ENCODE measurements at places on chromosomes 6 and 20. TPM values are rescaled to one million over a fixed set of nuclear protein-coding genes. Genes with fewer than 3 reads are reported as not detected.

DNA sequence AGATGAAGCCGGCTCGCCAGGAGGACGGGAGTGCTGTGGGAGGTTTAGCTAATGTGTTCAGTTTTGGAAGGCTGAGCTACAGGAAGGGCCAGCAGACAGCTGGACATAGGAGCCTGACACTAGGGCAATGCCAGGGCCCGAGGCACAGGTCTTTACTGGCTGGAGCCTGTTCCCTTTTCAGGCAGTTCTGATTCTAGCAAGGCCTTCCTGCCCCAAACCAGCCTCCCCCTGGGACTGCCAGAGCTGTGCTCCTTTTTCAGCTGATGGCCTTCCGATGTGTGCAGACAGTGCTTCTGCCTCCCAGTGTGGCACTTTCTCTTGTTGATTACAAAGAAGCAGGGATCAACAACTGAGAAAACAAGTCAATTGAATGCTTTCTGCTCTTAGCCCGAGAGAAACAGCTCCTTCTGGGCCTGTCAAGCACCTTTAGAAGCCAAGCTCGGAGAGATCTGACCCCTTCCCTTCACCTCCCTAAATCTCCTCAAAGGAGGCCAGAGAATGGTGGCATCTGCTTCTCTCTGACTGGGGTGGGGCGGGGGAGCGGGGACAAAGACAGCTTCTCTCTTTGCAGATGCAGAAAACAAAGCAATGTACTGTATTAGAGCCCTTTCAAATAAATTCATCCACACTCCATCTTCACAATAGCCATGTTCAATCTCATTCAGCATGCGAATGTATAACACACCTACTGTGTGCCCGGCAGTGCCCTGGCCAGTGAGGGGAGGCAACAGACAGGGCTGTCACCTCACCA lies 63.2 kb downstream of the RAB44 start:
- H3K4me3 ChIP-seq, result no peak overlapping the region
- no peaks in the 10 kb centered on the region for H3K27me3 ChIP-seq
- peaks cover 5% of the 10 kb centered on the region for H3K4me1 ChIP-seq
- no peak overlapping the region for H3K27ac ChIP-seq
- DNase-seq, result no peak

DNA sequence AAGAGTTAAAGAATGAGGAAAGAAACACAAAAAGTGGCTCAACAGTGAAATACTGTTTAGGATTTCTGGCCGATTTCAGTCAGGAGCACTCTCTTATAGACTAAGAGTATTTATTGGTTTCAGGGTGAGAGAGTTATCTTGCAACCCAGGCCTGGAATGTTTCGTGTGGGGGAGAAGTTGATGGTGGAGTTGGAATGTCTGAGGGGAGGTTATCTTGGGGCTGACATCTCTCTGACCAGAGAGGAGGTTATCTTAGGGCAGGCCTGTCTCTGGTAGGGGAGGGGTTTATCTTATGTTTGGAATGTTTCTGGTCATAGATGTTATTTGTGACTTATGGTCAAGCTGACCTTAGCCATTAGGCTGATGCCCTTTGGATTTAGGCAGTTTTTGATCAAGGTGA lies 80.3 kb downstream of the HTR1B start:
- no peaks in the 10 kb centered on the region for H3K27me3 ChIP-seq
- DNase-seq, result no peak
- no peaks in the 10 kb centered on the region for H3K4me1 ChIP-seq

DNA sequence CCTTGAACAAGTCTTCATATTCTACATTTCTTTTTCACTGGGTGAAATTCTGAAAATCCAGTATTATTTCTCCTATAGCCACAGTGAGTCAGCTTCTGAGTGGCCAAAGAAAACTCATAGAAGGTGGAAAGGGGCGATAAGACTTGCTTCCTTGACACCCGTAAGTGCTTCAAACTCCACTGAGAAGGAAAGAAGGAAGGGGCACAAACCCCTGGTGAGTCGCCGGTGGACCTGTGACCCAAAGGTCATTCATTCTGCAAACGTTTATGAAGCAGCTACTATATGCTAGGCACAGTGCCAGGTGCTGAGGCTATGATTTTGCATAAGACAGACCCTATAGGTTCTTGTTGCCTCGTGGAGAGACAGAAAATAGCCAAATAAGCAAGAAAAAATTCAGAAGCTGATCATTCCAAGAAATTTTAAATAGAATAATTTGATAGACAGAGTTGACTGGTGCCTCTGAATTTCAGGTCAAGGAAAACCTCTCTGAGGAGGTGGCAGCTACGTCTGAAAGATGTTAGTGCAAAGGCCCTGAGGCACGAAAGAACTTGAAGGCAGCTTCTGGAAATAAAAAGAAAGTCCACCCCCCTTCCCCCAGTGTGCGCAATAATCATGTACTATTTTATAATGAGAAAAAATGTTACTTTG lies 118.2 kb downstream of the CD24 start:
- no peak overlapping the region for H3K4me3 ChIP-seq
- DNase-seq, result no peak
- H3K27me3 ChIP-seq, result no peaks in the 10 kb centered on the region
- H3K36me3 ChIP-seq, result no peaks in the 10 kb centered on the region

DNA sequence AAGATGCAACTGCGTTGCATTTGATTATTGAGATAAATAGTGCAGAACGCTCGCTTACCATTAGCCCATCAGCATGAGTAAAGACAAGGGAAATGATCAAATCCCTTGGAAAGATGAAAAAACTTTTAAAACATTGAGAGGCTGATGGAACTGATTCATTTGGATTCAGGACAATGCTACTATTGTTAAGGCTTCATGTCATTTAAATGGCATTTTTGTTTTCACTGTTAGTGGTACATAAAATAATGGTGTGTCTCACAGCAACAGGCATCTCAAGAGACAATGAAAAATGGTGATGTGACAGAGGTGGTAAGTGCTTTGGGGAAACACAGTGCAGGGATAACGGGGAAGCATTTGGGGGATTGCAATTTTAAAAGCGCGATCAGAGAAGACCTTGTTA lies 159.7 kb upstream of the KCNG1 start:
- no peaks in the 10 kb centered on the region for H3K4me1 ChIP-seq
- no peak overlapping the region for H3K4me3 ChIP-seq
- no peaks in the 10 kb centered on the region for H3K36me3 ChIP-seq
- H3K27ac ChIP-seq, result no peak overlapping the region
- no peak for DNase-seq
- no peaks in the 10 kb centered on the region for H3K27me3 ChIP-seq

C6orf118 gene
- polyA plus RNA-seq, result 0.05 TPM

GRCh38 chr20:32756156-32756555 lies 6.0 kb upstream of the DNMT3B start:
- no peak for DNase-seq
- H3K4me1 ChIP-seq, result no peaks in the 10 kb centered on the region
- H3K36me3 ChIP-seq, result no peaks in the 10 kb centered on the region
- H3K4me3 ChIP-seq, result no peak overlapping the region
- no peak overlapping the region for H3K27ac ChIP-seq

DNA sequence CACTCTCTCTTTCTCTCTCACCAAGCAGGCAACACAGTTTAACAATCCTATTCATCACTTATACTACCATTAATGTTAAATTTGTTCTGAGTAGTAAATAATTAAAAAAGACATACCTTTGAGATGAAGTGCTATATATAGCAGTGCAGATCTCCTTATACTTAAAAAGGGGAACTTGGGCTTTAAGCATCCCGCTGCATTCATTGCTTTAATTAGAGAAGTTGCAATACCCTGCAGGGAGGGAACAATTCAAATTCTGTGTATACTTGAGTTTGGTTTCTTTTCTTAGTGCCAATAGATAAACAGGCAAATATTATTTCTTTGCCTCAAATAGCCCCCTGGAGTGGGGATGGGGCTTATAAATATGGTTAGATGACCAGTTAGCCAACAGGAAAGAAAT lies 10.8 kb upstream of the ZBTB24 start:
- H3K4me1 ChIP-seq, result no peaks in the 10 kb centered on the region
- no peak overlapping the region for H3K4me3 ChIP-seq
- H3K27ac ChIP-seq, result no peak overlapping the region
- DNase-seq, result no peak
- H3K27me3 ChIP-seq, result no peaks in the 10 kb centered on the region

DNA sequence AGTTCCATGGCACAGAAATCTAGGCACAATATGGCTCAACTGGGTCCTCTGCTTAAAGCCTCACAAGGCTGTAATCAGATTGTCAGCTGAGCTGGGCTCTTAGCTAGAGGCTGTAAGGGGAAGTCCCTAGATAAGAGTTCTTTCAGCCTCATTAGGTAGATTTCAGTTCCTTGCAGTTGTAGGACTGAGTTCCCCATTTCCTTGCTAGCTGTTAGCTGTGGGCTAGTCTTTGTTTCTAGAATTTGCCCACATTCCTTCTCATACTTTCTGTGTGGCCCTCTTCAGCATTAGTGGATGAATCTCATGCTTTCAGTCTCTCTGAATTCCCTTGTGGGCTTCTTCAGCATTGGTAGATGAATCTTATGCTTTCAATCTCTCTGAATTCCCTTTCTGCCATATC lies 71.0 kb upstream of the MRAP2 start:
- no peak for DNase-seq
- H3K4me1 ChIP-seq, result no peaks in the 10 kb centered on the region
- no peaks in the 10 kb centered on the region for H3K36me3 ChIP-seq
- H3K27ac ChIP-seq, result no peak overlapping the region
- no peak overlapping the region for H3K4me3 ChIP-seq

SMPDL3A gene
- polyA plus RNA-seq, result 19.8 TPM

DNA sequence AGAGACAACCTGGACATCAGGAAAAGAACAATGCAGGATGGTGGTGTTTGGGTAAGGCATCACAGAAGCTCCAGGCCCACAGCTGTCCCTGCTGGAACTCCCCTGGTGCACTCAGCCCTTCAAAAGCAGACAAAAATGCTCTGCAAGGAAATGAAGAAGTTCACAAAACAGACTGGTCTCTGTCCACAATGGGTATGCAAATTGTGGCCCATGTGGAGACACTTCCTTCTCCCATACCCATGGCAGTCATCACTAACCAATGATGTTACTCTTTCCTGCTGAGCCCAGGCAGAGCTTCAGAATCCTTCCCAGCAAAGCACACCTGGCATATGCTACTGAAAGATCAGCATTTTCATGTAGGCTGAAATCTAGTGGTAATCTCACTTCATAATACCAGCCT lies 42.6 kb upstream of the PXDC1 start:
- H3K36me3 ChIP-seq, result no peaks in the 10 kb centered on the region
- DNase-seq, result no peak
- no peak overlapping the region for H3K4me3 ChIP-seq
- peaks cover 12% of the 10 kb centered on the region for H3K4me1 ChIP-seq
- H3K27me3 ChIP-seq, result no peaks in the 10 kb centered on the region

DNA sequence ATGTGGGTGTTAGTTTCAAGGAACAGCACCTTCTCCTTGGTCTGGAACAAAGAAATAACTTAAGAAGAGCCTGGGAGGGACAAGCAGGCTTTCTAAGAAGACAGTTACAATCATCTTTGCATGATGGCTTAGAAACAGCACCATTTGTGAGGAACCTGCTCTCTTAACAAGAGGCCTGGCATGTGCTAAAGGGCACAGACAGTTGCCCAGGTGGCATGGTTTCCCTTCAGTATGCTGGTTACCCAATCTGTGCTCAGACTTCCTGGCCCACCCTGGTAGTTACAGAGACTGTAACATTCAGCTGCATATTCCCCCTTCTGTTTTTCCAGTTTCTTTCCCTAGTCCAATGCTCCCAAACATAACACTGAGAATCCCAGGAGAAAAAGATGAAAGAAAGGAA lies 84.0 kb downstream of the CHD6 start:
- H3K36me3 ChIP-seq, result peaks cover 9% of the 10 kb centered on the region
- no peaks in the 10 kb centered on the region for H3K27me3 ChIP-seq
- no peaks in the 10 kb centered on the region for H3K4me1 ChIP-seq

GRCh38 chr6:106530502-106530901 lies 98.8 kb downstream of the RTN4IP1 start:
- H3K27ac ChIP-seq, result no peak overlapping the region
- H3K4me3 ChIP-seq, result no peak overlapping the region

WFDC13 gene
- polyA plus RNA-seq, result not detected

- no peaks in the 10 kb centered on the region for H3K4me1 ChIP-seq
- no peaks in the 10 kb centered on the region for H3K27me3 ChIP-seq
- no peak overlapping the region for H3K27ac ChIP-seq
- no peak for DNase-seq
Measured at GRCh38 chr6:70234561-70235236, 68.2 kb downstream of the COL9A1 start.

DNA sequence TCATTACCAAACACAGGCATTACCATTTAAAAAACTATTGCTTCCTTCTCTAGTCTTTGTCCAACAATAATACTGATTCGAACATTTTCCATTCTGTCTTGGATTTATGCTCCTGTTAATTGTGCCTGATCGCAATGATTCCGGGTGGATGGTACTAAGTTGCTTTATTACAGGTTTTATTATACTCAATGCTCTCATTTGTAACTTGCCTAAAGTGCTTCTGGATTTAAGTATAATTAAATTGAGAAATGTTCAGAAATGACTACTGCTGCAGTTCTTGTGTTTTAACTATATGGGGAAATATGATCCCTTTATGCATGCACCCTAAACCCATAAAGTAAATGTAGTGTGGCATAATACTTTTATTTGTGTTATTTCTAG lies 7.2 kb downstream of the TFAP2A start:
- no peaks in the 10 kb centered on the region for H3K36me3 ChIP-seq
- no peak for DNase-seq
- H3K27ac ChIP-seq, result no peak overlapping the region
- peaks cover 5% of the 10 kb centered on the region for H3K4me1 ChIP-seq
- H3K4me3 ChIP-seq, result no peak overlapping the region

DNA sequence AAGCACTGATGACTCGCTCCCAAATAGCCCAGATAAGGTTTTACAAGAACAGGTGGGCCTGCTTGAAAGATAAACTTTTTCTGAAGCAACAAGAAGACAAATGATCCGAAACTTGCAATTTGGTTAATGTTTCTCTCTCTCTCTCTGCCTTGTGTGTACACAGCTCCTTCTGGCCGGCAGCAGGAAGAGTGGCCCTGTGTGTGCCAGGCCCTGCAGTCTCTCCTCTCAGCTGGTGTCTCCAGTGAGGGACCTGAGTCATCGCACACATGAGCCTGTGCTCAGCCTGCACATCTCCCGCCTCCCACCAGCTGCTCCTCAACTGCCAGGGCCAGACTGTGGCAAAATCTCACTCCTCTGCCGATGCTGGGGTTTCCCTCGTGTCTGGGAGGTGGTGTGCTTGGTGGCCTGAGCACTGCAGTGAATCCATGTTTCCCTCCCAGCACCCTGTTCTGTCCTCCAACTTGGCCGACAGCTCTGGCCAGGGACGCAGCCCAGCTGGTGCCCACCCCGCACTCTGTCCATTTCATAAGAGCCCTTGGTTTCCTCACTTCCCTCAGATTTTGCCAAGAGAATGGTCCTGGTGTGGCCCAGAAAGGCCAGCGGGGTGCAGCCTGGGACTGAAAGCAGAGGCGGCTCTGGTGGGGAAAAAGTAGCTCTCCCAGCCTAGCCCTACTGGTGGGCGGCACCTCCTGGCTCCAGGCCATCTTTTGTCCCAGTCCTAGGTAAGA lies 49.4 kb downstream of the ERMARD start:
- H3K4me3 ChIP-seq, result no peak overlapping the region
- H3K27ac ChIP-seq, result peak overlapping the region; percentile 46
- peak; percentile 40 for DNase-seq
- peaks cover 7% of the 10 kb centered on the region for H3K4me1 ChIP-seq
- H3K27me3 ChIP-seq, result no peaks in the 10 kb centered on the region
- no peaks in the 10 kb centered on the region for H3K36me3 ChIP-seq

CBFA2T2 gene
- 7.1 TPM for polyA plus RNA-seq

CALHM4 gene
- not detected for polyA plus RNA-seq

DNA sequence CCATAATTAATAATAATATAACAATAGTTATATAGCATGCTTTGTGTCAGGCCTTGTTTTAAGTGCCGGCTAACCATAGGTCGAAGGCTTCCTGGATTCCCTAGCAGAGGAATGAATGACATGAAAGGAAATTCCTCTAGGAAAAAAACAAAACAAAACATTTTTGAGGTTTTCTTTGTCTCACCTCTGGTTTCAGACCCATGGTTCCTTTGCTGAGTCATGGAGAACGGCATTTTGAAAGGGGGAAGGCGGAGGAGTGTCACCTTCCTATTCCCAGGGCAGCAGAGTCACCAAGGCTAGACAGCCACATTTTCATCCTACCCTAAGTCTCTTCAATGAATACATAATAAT lies 25.3 kb upstream of the CCND3 start:
- no peaks in the 10 kb centered on the region for H3K36me3 ChIP-seq
- no peaks in the 10 kb centered on the region for H3K27me3 ChIP-seq
- no peak overlapping the region for H3K27ac ChIP-seq
